ENCODE measurements at places on chromosomes 16 and 17. TPM values are rescaled to one million over a fixed set of nuclear protein-coding genes. Genes with fewer than 3 reads are reported as not detected.
A peak's percentile ranks its signal among the peaks of the same experiment; 100 is the strongest.

DNA sequence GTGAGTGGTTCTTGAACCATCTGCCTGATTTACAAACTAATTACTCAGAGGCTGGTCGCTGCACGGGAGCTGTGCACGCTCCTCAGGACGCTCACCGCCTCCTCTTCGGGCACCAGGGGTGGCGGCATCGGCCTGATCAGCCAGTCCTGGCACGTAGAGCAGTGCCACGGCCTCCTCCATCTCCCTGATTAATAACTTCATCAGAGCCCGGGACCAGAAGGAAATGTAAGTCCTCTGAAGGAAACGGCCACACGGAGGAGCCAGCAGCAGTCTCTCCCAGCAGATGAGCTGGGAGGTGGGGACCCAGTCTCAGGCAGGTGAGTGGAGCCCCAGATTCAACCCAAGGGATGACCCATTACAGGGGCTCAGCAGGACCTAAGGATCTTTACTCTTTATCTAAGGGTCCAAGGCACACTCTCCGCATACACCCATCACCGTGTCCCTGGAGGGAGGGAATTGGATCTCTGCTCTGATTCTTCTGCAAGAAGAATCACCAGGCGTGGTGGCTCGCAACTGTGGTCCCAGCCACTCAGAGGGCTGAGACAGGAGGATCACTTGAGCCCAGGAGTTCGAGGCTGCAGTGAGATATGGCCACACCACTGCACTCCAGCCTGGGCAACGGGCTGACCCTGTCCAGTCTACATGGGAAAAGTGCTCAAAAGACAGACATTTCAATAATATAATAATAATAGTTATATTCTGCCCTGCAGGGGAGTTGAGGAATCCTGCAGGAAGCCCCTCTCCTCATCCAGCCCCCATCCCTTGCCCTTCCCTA is 366.5 kb downstream of the SEC14L1 start:
- H3K27me3 ChIP-seq, result no peaks in the 10 kb centered on the region
- DNase-seq, result peak; percentile 35
- H3K4me3 ChIP-seq, result no peak overlapping the region
- no peaks in the 10 kb centered on the region for H3K36me3 ChIP-seq

DNA sequence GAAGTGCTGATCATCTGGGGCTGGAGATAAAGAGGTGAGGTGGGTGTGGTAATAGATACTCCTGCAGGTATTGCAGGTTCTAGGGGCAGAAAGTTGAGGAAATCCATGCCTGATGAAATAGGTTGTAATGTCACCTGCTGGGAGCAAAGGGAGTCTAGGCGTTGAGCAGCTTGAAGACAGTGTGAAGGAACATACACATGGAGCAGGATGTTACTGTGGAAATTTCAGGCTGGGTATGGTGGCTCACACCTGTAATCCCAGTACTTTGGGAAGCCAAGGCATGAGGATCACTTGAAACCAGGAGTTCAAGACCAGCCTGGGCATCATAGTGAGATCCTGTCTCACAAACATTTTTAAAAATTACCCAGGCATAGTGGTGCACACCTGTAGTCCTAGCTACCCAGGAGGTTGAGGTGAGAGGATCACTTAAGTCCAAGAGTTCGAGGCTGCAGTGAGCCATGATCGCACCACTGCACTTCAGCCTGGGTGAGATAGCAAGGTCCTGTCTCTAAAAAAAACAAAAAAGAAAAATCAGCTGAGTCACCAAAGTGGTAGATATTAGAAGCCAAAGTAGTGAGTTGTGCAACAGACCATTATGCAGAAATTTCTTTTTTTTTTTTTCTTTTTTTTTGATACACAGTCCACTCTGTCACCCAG is 9.1 kb upstream of the CRYBA1 start:
- no peak overlapping the region for H3K4me3 ChIP-seq
- no peaks in the 10 kb centered on the region for H3K36me3 ChIP-seq
- H3K4me1 ChIP-seq, result no peaks in the 10 kb centered on the region
- H3K27me3 ChIP-seq, result no peaks in the 10 kb centered on the region
- H3K27ac ChIP-seq, result no peak overlapping the region
- no peak for DNase-seq

GRCh38 chr17:4035081-4035680 is 70.9 kb upstream of the ATP2A3 start:
- no peaks in the 10 kb centered on the region for H3K4me1 ChIP-seq
- no peaks in the 10 kb centered on the region for H3K27me3 ChIP-seq
- DNase-seq, result no peak
- H3K4me3 ChIP-seq, result no peak overlapping the region

- H3K4me3 ChIP-seq, result no peak overlapping the region
- H3K27ac ChIP-seq, result no peak overlapping the region
- no peak for DNase-seq
- H3K27me3 ChIP-seq, result no peaks in the 10 kb centered on the region
These were observed 7.0 kb upstream of the RBFOX3 start for GRCh38 chr17:79617740-79618382.

HSD17B1 gene
- polyA plus RNA-seq, result 0.48 TPM

USP6 gene
- polyA plus RNA-seq, result 0.05 TPM

PABPN1L gene
- polyA plus RNA-seq, result not detected

FBXO39 gene
- not detected for polyA plus RNA-seq
